ENCODE measurements at places on chromosomes 4 and X.
A peak's percentile ranks its signal among the peaks of the same experiment; 100 is the strongest.

- DNase-seq: no peak
These were observed 304.9 kb upstream of the RPS6KA3 start for GRCh38 chrX:20571611-20572010.

DNA sequence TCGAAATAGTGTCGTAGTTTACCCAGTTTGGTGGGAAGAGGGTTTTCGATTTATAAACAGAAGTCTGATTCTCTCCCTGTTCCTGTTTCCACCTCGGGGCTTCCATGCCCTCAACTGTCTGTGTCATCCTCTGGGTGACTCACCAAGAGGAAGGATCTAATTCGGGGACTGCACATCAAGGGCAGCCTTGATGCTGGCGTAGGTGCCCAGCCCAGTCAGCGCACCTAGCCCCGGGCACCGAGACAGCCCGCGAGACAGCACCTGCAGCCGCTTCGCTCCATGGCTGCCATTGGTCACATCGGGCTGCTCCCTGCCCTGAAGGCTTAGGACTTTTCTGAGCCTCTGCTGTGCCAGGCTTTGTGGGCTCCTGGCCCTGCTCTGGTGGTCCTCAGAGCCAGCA, 7.7 kb downstream of the ABCD1 start:
- DNase-seq: no peak

DNA sequence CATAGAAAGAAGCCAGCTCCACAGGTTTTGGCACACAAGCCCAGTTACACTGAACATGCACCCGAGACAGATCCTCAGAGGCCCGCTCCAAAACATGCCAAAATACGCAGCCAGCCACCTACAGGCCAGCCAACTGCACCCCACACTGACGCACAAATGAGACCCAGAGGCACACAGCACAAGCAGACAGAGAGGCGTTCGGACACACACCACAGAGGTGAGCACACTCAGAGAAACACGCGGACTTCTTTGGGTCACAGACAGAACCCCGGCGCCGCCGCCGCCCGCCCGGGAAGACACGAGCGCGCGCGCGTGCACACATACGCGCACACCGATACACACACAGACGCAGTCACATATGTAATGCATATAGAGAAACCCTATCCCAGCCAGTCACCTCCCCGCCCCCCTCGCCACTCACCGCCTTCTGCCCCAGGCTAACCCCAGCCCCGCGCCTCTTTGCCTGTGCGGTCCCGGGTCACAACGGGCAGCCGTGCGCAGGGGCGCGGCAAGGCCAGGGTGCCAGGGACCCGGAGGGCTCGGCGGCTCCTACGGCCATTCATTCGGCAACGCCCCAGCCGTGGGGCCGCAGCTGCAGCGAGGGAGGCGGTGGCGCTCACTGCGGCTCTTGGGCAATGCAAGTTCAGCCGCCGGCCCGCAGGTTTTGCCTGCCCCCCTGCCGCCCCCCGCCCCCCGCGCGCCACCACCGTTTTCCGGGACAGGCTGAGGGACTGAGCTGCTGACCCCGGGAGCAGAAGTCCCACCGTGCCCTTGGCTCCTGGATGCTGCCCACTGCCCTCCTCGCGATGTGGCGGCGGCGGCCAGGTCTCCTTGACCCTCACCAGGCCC, 553 bp downstream of the SEPTIN6 start:
- DNase-seq: peak; percentile 57

GRCh38 chr4:17241835-17242234, 270.1 kb downstream of the QDPR start:
- DNase-seq: no peak

DNA sequence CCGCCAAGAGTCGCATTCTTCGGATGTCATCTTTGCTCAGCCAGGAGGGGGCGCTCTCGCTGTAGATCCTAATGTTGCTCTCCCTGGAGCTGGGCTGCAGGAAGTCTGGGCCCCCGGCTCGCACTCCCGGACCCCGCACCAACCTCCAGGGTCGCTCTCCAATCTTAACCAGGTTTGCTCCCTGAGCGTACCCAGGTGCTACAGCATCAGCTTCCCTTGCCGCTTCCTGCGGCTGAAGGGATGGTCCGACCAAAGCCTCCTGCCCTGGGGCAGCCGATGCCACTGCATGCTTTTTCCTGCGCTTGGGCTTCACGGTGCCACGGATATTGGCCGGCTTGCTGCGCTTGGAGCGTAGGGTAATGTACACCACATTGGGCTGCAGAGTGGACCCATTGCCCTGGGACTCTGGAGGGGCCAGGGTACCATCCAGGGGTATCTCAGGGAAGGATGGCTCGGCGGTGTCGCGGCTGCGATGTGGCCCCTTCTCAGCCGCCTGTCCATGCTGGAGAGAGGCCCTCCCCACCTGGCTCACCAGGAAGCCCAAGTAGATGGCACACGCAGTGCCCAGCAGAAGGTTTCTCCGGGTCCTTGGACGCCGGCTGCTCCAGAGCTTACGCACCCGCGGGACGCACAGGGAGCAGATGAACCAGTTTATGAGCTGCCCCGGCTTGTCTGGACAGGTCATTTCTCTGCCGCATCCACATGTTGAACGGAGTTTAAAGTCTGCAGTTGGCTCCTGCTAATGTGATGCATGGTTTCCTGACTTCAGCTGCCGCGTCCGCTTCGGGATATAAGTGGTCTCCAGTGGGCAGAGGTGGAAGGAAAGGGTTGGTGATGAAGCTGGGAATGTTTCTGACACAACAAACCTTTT, 1.9 kb downstream of the GASK1B start:
- peak; percentile 67 for DNase-seq

- DNase-seq: no peak
These were observed 91.1 kb upstream of the KIT start for GRCh38 chr4:54566608-54567007.

GRCh38 chr4:187993827-187994226, 1.7 kb upstream of the ZFP42 start:
- no peak for DNase-seq

- DNase-seq: no peak
These were observed 21.9 kb upstream of the WDR45 start for GRCh38 chrX:49101629-49101984.

DNA sequence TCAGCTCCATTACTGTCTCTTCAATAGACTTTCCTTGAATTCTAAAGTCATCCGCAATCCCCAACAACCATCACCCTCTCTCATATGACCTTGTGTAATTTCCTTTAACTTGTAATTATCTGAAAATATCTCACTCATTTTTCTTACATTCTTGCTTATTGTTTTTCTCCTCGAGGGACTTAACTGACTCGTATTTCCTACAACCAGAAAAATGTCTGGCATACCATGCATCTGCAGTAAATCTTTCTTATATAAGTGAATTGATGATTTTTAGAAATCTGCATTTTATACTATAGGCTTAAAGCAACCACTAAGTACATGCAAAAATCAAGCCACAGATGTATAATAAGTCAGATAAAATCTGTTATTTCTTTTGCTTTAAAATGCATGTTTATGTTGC, 276.7 kb downstream of the UNC5C start:
- no peak for DNase-seq

DNA sequence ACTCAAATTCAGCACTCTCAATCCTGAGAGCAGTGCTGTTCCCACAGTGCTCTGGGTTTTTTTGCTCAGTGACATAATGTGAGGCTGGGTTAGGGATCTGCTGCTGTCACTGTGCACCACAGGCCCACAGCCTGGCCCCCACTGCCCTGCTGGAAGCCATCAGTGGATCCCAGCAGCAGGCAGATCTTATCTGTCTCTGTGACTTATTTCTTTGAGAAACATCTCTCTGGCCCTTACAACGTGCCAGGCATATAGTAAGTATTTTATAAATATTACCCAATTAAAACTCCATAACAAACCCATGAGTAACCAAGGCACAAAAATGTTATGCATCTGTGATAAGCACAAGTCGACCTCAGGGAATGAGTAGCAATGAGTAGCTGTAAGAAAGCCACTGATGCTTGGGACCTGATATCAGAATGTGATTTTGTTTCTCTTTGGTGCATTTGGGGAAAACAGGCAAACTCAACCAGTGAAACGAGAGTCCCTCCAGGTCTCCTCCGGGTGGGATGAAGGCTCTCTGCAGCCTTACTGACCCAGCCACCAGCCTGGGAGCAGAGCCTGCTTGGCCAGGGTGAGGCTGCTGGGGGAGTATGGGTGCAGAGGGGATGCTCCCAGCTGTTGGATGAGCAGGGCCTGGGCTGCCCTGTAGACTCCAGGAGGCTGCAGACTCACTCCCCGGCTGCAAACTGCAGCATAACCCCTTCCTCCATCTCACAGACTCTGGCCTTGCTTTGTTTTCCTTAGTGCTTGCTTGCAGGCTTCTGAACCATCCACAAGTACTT, 172.7 kb upstream of the LNX1 start:
- no peak for DNase-seq

DNA sequence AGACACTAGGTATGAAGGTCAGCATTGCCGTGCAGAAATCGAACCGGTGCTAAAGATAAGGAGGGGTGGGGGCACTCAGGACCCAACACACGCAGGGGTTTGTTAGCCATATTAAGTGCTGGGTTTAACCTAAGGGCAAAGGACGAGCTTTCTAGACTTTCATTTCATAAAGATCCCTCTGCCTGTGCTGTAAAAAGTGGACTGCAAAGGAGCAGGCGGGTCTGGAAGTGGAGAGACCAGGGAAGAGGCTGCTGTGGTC, 1.3 kb downstream of the CASP3 start:
- peak; percentile 31 for DNase-seq

- DNase-seq: peak; percentile 8
These were observed 211.5 kb downstream of the PDGFRA start for GRCh38 chr4:54440394-54441136.

- DNase-seq: no peak
These were observed 3.6 kb downstream of the SLC10A6 start for GRCh38 chr4:86845593-86845992.

DNA sequence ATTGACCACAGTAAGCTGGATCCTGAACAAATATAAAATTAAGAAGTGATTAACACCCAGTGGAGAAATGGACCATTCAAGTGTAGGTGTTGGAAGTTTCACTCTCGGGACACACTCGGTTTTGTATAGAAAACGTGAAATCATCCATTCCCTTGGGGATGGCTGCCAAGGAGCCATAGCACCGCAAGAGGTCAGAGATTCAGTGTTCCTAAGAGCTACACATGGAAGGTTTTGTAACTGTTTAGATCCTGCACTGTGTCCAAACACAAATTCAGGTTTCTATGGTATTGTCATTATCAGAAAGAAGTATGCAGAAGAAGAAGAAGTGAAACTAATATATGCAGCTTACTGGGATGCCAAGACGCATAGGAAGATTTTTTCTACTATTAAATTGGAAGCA, 281.0 kb downstream of the LDB2 start:
- DNase-seq: no peak

GRCh38 chr4:77104791-77105540, 29.2 kb upstream of the CCNI start:
- DNase-seq: peak; percentile 75

DNA sequence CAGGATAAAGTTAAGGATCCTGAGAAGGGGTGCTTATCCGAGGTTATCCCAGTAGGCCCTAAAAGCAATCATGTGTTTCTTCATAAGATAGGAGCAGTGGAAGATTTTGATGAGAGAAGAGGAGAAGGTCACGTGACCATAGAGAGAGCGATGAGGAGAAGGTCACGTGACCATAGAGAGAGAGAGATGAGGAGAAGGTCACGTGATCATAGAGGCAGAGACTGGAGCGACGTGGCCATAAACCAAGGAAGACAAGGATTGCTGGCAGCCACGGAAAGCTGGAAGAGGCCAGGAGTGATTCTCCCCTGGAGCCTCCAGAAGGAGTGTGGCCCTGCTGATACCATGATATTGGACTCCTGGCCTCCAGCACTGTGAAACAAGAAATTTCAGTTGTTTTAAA, 38.4 kb upstream of the ZNF518B start:
- DNase-seq: no peak

- peak; percentile 73 for DNase-seq
These were observed 55.1 kb upstream of the NAP1L5 start for GRCh38 chr4:88752754-88753153.

DNA sequence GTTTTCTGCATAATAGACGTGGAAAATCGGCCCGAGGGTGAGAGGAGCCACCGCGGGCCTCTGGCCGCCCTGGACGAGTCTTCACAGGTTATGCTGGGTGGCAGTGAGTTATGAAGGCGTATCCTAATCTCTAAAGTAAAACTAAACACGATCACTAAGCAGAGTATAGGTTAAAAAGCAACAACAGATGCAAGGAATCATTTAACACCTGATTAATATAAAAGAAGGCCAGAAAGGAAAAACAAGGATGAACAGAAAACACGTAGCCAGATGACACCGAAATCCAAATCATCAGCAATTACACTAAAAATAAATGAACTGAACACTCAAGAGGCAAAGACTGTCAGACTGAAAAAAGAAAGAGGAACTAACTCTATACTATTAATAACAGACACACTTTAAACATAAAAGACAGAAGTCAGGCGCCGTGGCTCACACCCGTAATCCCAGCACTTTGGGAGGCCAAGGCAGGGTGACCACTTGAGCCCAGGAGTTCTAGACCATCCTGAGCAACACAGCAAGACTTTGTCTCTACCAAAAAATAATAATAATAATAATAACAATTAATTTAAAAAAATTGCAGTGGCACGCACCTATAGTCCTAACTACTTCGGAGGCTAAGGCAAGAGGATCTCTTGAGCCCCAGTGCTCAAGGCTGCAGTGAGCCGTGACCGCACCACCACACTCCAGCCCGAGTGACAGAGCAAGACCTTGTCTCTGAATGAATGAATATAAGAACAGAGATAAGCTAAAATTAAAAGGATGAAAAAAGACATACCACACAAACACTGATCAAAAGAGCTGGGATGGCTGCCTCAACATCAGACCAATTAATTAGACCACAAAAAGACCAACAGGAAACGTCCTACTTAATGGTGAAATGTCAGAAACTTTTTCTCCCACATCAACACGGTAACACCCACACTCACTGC, 30.0 kb downstream of the CTBP1 start:
- DNase-seq: no peak

DNA sequence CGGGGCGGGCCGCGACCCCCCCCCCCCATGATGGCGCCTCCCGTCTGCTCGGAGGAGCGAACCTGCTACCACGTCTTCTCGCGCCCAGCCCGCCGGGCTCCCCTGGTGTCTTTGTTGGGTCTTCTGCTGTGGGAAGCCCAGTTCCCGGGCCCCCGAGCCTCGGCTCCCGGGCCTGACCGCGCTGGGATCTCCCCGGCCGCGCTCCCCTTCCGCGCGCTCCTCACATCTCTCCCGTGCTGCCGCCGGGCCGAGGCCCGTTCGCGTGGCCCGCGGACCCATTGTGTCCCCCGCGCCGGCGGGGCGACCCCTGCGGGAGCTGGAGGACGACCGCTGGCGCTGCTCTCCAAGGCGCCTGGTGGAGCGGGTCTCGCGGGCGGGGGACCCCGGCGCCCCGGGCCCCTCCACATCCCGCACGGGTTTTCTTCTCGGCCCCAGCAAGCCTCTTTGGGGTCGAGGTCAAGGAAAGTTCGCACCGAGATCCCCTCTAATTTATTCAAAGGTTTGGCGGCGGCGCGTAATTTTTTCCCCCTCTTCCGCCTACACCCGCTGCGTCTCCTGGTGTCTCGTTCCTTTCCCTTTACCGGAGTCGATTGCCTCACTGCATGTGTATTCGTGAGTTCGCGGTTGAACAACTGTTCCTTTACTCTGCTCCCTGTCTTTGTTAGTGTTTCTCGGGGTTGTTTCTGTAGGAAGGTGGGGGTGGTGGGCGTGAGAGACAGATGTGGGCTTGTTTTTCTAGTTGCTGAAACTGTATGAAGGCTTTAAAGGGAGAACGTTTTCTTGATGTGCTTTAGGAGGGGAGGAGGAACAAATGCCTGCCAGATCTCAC, 770 bp downstream of the SMAD1 start:
- peak; percentile 58 for DNase-seq

All from cerebellar cortex (tissue), 1 donor.